ENCODE measurements at places on chromosomes 1 and 21.

- DNase-seq = no peak
Observed at GRCh38 chr1:49626472-49626871, 397.3 kb downstream of the AGBL4 start.

- DNase-seq = no peak
Observed at GRCh38 chr1:9121496-9122409, 7.1 kb downstream of the GPR157 start.

DNA sequence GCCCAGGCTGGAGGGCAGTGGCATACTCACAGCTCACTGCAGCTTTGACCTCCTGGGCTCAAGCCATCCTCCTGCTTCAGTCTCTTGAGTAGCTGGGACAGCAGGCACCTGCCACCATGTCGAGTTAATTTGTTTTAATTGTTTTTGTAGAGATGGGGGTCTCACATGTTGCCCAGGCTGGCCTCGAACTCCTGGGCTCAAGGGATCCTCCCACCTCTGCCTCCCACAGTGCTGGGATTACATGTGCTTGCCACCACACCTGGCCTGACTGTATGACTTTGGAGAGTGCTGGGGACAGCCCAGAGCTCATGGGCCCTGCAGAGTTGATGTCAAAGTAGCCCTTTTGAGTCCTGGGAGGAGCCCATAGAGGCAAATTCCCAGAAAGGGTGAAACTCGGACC, 1.8 kb downstream of the OBSCN start:
- no peak for DNase-seq

DNA sequence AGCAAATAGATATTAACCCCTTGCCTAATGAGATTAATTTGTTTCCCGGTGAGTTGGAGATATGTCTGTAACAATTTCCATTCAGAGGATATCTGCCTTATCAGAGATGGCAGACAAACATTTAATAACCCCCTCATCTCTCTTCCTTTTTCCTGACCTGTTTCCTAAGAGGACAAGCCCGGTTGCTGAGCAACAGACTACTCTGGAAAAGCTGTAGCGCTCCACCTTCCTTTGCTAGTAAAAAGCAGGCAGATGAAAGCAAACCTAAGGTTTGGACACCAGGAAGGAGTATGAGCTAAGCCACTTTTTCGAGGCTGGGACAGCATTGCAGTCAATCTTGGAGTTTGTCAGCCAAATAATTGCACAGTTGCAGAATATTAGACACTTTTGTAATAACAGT, 82.4 kb downstream of the RGS21 start:
- DNase-seq = no peak

DNA sequence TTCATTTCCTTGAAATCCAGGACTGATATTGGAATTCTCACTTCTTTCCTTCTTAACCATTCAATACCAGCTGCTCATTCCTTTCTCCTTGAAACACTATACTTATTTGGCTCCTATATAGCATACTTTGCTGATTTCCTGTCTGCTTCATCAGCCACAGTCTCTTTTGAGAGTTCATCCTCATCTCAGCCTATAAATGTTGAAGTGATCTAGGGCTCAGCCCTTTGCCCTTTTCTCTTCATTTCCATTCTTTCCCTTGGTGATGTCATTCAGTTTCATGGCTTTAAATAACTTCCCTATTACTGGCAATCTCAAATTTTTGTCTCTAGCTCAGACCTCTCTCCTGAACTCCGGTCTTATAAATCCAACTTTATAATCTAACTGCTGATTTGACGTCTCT, 24.1 kb upstream of the RABGAP1L start:
- no peak for DNase-seq

- peak; percentile 92 for DNase-seq
Observed at GRCh38 chr1:54335755-54336108, 70.5 kb downstream of the SSBP3 start.

- DNase-seq = no peak
Observed at GRCh38 chr1:11622398-11622797, 31.8 kb downstream of the FBXO2 start.

- DNase-seq = no peak
Observed at GRCh38 chr1:201066986-201067385, 43.5 kb upstream of the KIF21B start.

- no peak for DNase-seq
Observed at GRCh38 chr1:226487921-226488320, 60.6 kb upstream of the STUM start.

GRCh38 chr1:103517380-103518047, 8.0 kb upstream of the RNPC3 start:
- DNase-seq = peak; percentile 48

- no peak for DNase-seq
Observed at GRCh38 chr1:66578841-66579240, 44.9 kb downstream of the SGIP1 start.

DNA sequence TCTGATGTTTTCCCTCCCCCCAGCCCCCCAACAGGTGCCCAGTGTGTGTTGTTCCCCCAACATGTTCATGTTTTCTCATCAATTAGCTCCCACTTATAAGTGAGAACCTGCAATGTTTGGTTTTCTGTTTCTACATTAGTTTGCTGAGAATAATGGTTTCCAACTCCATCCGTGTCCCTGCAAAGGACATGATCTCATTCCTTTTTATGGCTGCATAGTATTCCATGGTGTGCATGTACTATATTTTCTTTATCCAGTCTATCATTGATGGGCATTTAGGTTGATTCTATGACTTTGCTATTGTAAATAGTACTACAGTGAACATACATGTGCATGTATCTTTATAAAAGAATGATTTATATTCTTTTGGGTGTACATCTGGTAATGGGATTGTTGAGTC, 24.6 kb downstream of the ZNF678 start:
- no peak for DNase-seq

DNA sequence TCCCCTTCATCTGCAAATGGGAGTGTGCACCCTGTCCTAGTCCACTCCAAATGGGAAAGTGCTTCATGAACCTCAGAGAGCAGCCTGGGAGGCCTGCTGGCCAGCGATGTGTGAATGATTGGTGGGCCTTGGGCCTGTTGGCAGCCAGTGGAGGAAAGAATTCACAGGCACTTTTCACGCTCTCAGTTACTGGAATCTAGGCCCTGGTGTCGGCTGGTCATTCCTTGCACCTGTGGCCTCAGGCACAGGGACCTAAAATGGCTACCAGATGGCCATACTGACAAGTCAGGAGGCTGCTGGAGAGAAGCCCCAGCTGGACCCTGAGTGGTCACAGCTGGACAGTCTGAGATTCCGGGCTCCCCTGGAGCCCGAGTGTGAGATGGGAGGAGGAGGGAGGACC, 18.4 kb upstream of the EDN2 start:
- no peak for DNase-seq

GRCh38 chr1:159936273-159936904, 9.0 kb downstream of the IGSF9 start:
- peak; percentile 23 for DNase-seq

- no peak for DNase-seq
Observed at GRCh38 chr1:182261655-182262054, 129.9 kb downstream of the GLUL start.

- no peak for DNase-seq
Observed at GRCh38 chr1:117793413-117793812, 136.0 kb downstream of the GDAP2 start.

- DNase-seq = no peak
Observed at GRCh38 chr1:50378770-50379169, 44.5 kb downstream of the DMRTA2 start.

- peak; percentile 69 for DNase-seq
Observed at GRCh38 chr1:156052862-156053767, 483 bp downstream of the UBQLN4 start.

DNA sequence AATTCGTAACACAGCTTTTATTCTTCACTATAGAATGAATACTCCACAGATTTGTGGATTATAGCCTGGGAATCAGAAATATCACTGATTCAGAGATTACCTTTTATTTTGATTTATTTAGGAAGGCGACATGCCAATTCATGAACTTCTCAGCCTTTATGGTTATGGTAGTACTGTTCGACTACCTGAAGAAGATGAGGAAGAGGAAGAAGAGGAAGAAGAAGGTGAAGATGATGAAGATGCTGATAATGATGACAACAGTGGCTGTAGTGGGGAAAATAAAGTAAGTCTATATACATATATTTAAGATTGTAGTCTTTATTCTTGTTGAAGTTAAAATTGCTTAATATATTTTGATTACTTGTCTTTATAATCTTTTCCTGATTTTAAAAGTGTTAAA, 33.1 kb downstream of the MIER1 start:
- no peak for DNase-seq

GRCh38 chr1:36602184-36602583, 119.5 kb upstream of the CSF3R start:
- no peak for DNase-seq

- DNase-seq = peak; percentile 13
Observed at GRCh38 chr1:152747831-152748230, 10.0 kb upstream of the KPRP start.

DNA sequence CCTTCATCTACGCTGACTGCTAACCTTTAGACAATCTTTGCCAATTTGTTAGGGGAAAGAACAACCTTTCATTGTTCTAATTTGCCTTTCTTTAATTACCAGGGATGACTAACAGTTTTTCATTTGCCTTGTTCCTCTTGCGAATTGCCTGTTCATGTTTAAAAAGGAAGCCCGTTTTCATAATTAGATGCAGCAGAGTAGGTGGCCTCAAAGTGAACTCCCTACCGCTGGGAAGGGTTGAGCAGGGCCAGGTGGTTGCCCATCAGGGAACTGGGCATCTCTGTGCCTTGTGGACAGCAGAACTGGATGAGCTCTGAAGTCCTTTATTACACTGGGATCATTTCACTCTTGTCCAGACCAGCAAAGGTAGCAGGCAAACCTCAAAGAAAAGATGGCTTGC, 59.0 kb downstream of the HIVEP3 start:
- no peak for DNase-seq

- DNase-seq = no peak
Observed at GRCh38 chr1:222759451-222760035, 22.5 kb downstream of the FAM177B start.

DNA sequence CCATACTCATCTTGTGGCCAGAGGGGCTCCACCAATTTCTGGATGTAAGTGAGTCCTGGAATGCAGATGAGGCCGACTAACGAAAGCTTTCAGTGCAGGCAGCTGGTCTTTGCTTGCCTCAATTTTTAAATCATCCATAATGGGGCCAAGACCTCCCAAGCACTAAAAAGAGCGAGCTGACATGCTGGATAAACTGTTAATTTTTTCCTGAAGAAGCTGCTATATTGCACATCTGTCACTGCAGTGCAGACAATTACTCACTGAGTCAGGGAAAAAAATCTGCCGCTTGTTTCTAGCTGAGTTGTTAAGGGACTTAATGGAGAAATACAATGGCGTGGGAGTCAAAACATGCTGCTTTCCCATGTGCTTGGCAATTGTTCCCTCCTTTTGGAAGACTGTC, 205.5 kb downstream of the GPATCH2 start:
- DNase-seq = peak; percentile 15

- no peak for DNase-seq
Observed at GRCh38 chr1:26330276-26330675, 12.5 kb downstream of the CD52 start.

DNA sequence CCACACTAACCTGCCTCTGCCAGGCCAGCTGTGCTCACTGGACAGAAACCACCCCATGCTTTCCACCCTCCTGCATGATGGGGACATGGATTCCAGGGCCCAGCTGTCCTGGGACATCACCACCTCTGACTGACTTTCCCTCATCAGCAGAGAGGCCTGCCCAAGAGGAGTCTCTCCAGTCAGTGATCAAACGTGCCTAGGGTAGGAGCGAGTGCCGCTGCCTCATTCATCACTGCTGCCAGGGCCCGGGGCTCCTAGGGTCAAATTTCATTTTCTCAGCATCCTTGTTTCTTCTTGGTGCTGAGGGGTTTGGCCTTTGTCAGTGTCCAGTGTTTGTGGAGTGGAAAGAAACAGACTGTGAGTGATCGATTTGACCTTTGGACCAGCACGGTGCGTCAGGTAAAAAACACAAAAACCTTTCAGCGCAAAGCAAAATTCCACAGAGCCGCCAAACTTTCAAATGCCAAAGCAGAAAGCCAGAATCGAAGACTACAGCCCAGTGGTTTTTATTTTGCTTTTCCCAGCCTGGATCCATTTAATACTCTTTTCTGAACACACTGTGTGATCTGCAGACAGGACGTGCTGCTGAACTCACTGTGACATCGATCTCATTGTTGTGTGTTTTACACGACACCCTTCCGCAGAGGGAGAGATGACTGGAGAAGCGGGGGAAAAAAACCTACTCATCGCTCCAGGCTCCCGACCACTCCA, 43.2 kb downstream of the CAPN8 start:
- peak; percentile 14 for DNase-seq

DNA sequence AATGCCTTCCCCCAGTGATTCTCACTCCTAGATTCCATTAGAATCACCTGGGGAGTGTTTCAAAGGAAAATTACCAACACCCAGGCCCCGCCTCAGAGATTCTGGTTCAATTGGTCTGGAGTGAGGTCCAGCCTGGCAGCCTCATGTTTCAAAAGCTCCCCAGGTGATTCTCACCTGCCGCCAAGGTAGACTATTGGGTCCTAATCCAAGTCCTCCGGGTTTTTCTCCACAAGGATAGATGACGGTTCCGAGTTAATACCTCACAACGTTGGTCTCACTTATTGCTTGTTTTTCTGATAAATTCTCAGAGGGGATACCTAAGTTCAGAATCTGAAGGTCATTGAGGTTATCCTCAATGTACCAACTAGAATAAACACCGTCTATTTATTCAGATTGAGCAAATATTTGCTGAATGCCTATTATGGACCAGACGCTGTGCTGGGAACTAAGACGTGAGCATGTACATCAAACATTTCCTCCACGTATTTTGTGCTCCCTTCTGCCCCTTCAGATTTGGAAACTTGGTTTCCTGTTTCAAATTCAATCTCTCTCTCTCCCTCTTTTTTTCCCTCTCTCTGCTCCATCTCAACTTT, 97.5 kb downstream of the SEC16B start:
- no peak for DNase-seq

- peak; percentile 97 for DNase-seq
Observed at GRCh38 chr1:44739307-44740178, at the start of gene KIF2C. Gene KIF2C (plus strand): TSS chr1:44739837. CDS start chr1:44739933, 96 bp downstream.

DNA sequence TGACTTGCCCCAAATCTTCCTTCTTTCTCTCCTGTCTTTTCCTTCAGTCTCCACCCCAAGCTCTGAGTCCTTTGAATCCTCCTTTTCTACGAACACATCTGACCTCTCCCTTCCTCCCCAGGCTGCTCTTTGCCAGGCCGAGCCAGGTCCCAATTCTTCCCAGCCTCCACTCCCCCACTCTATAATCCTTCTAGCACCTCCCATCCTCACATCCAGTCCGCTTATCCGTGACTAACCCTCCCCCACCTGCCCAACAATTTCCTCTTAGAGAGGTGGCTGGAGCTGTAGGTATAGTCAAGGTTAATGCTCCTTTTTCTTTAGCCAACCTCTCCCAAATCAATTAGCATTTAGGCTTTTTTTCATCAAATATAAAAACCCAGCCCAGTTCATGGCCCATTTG, 9.5 kb upstream of the HPDL start:
- no peak for DNase-seq

GRCh38 chr21:43845386-43845785, 19.6 kb upstream of the AGPAT3 start:
- DNase-seq = no peak

GRCh38 chr1:232473324-232473723, 156.6 kb downstream of the SIPA1L2 start:
- DNase-seq = peak; percentile 64

GRCh38 chr1:6958407-6959030, 173.3 kb downstream of the CAMTA1 start:
- DNase-seq = no peak

Data from LHCN-M2 (cell line).